ENCODE measurements at places on chromosomes 12 and 14. TPM values are rescaled to one million over a fixed set of nuclear protein-coding genes. Genes with fewer than 3 reads are reported as not detected.

- no peak for DNase-seq
These were observed 20.8 kb downstream of the BCAT1 start for GRCh38 chr12:24928131-24928530.

GRCh38 chr14:74377976-74378690 lies 29.9 kb downstream of the VRTN start:
- DNase-seq: no peak

KRT74 gene
- total RNA-seq: not detected

NDUFA9 gene
- total RNA-seq: 54.5 TPM

GRCh38 chr12:122473543-122474323 lies 27.0 kb downstream of the ZCCHC8 start:
- DNase-seq: no peak

DNA sequence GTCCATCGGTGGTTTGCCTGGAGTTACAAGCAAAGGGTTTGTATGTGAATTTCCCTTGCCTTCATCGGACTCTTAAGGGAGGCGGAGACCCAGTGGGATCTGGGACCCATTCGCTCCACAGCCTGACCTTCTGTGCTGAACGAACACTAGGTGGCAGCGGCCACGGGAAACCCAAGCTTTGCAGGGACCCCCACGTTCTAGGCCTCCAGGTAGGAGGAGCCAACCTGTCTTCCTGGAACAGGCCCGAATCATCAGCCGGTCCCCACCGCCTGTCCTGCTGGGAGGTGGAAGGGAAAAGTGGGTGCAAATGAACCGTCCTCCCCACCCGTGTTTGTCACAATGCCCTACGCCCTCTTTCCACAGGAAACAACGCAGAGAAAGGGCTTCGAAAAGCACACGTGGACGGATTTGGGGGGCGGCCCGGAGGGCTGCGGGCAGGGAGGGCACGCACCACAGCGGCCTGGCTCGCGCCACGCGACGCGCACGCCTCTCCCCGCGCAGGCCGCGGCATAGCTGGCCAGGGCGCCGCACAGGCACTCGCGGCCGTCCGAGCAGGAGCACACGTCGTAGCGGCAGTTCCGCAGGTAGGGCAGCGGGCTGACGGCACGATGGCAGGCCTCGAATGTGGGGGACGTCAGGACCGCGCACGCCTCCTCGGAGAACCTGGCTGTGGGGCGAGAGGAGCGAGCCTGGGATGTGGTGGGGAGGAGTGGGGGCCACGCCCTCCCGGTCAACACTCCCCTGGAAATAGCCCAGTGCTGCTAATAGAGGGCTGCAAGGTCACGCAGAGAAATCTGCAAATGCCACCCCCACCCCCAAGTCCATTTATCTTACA lies 67.8 kb downstream of the VWF start:
- DNase-seq: peak; percentile 48

DNA sequence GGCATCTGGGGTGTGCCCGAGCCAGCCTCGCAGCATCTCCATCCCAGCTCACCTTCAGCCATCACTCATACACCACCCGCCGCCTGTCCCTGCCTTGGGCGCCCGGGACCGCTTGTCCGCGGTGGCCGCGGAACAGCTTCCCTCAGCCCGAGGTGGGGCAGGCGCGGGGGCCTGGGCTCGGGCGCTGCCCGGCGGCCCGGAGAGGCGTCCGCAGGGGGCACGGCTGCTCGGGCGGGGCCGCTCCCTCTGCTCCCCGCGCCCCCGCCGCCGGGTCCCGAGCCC lies 430 bp downstream of the SLC41A2 start:
- DNase-seq: no peak

- no peak for DNase-seq
These were observed 160.2 kb downstream of the PPM1H start for GRCh38 chr12:62774794-62775193.

- DNase-seq: no peak
These were observed 34.1 kb downstream of the SLC16A7 start for GRCh38 chr12:59629890-59630289.

UTP20 gene
- 19.9 TPM for total RNA-seq

DNA sequence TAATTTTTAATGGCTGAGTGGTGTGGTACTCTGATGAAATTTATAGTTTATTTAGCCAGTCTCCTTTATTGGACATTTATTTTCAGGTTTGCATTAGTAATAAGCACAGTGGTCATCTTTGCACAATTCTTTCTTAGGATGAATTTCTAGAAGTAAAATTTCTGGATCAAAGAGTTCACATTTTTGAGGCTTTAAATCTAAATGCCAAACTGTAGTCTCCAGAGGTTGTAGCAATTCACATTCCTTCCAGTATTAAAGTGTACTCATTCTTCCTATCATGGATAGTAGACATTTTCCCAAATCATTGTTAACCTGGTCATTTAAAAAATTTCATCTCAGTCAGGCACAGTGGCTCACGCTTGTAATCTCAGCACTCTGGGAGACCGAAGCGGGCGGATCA lies 24.8 kb downstream of the SLC39A9 start:
- no peak for DNase-seq

SIRT4 gene
- 1.5 TPM for total RNA-seq

POP5 gene
- 35.2 TPM for total RNA-seq

DNA sequence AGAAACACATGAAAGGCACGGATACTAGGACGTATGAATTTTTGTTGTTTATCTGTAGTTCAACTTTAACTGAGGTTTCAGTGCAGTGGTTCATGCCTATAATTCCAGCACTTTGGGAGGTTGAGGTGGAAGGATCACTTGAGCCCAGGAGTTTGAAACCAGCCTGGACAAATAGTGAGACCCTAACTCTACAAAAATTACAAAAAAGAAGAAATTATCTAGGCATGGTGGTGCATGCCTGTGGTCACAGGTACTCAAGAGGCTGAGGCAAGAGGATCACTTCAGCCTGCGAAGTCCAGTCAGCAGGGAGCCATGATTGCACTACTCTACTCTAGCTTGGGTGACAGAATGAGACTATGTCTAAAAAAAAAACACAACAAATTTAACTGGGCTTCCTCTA lies 8.0 kb downstream of the KRT6B start:
- no peak for DNase-seq

All from dermis blood vessel endothelial cell (primary cell).